ENCODE measurements at places on chromosomes 16 and 17. TPM values are rescaled to one million over a fixed set of nuclear protein-coding genes. Genes with fewer than 3 reads are reported as not detected.

DNA sequence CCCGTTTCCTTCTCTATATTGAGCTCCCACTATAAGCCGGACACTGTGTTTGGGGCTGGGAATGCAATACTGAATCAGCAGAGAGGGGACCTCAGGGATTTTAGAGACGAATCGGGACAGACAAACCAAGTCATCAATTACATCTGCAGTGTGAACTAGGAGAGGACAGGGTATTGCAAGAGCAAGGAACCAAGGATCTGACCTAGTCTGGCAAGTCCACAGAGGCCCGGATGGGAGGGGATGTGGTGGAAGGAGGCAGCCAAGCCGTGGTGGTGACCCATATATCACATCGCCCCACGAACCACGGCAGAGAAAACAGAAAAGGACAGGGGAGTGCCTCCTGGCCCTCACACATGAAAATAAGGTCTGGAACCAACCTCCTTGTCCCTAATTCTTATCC lies 28.1 kb upstream of the NXPH3 start:
- peaks cover 48% of the 10 kb centered on the region for H3K27me3 ChIP-seq
- no peaks in the 10 kb centered on the region for H3K36me3 ChIP-seq
- peak overlapping the region; percentile 30 for H3K27ac ChIP-seq
- DNase-seq = peak; percentile 61
- no peak overlapping the region for H3K4me3 ChIP-seq
- H3K4me1 ChIP-seq = no peaks in the 10 kb centered on the region

GRCh38 chr17:40903129-40903847 lies 18.2 kb upstream of the KRT20 start:
- no peak overlapping the region for H3K4me3 ChIP-seq
- no peaks in the 10 kb centered on the region for H3K36me3 ChIP-seq
- DNase-seq = no peak
- H3K4me1 ChIP-seq = no peaks in the 10 kb centered on the region
- H3K27me3 ChIP-seq = peaks cover 87% of the 10 kb centered on the region

GRCh38 chr16:66416939-66417700 lies 10.0 kb upstream of the BEAN1 start:
- no peaks in the 10 kb centered on the region for H3K36me3 ChIP-seq
- H3K27me3 ChIP-seq = no peaks in the 10 kb centered on the region
- no peak for DNase-seq
- no peak overlapping the region for H3K27ac ChIP-seq
- no peaks in the 10 kb centered on the region for H3K4me1 ChIP-seq

GRCh38 chr17:10631048-10631700 lies 25.9 kb downstream of the MYH3 start:
- no peak for DNase-seq
- no peaks in the 10 kb centered on the region for H3K27me3 ChIP-seq
- H3K4me3 ChIP-seq = no peak overlapping the region
- peaks cover 24% of the 10 kb centered on the region for H3K36me3 ChIP-seq
- H3K4me1 ChIP-seq = no peaks in the 10 kb centered on the region
- H3K27ac ChIP-seq = no peak overlapping the region

DNA sequence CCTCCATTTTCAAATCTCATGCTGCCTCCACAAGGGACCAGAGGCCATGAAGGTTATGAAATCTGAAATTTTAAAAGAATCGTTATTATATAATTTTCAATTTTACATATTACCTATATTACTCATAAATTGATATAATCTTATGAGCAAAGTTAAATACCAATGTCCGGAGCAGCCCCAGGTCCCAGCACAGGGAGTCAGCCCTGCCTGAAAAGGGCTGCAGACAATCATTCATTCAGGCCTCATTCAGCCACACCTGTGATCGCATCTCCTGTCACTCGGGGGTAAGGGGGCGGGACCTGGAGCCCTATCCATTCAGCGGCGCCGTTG lies 172.5 kb downstream of the AHSP start:
- peaks cover 22% of the 10 kb centered on the region for H3K36me3 ChIP-seq
- H3K4me3 ChIP-seq = peak overlapping the region; percentile 96
- peaks cover 21% of the 10 kb centered on the region for H3K4me1 ChIP-seq

The MYCBPAP gene
- 0.82 TPM for total RNA-seq

The TBC1D3D gene
- 0.49 TPM for total RNA-seq

The ARHGDIG gene
- total RNA-seq = 7.0 TPM

The NOXO1 gene
- not detected for total RNA-seq

All from left ventricle myocardium inferior (tissue), 1 donor.